ENCODE measurements at places on chromosomes 7 and 10.

DNA sequence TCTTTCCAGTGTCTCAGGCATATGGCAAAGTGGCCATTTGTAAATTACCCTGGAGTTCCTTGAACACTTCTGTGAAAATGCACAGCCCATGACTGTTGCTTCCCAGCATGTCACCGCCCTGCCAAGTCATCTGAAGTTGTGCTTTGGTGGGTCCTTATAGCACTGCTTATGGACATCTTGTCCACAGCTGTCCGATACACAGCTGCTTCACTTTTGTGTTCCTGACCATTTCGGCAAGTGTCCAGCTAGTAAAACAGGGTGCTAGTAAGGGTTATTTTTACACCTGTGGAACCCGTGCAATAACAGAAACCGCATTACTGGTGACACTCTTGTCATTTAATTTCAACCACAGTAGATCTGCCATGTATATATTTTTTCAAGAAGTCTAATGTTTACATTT is 29.7 kb downstream of the PIP4K2A start:
- no peak for DNase-seq

GRCh38 chr7:45967591-45968157 is 46.6 kb upstream of the IGFBP3 start:
- no peak for DNase-seq

- DNase-seq = no peak
These were observed 355.3 kb upstream of the AUTS2 start for GRCh38 chr7:69243016-69243415.

- no peak for DNase-seq
These were observed 349.9 kb downstream of the RPS24 start for GRCh38 chr10:78383378-78384048.

DNA sequence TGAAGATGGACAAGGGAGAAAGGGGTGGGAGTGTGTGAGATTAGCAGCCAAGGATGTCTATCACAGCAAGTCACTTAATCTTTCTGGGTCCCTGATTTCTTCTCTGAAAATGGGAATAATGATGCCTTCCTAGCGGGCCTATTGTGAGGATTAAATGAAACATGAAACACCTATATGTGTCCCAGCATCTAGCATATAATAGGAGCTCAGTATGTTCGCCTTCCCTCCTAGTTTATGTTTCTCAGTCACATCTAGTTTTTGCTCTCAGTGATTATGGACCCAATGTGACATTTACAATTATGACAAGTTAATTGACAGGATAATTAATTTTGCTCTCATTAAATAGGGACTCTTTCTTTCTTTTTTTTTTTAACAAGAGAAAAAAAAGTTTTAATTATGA is 252.9 kb downstream of the SNX13 start:
- DNase-seq = no peak

DNA sequence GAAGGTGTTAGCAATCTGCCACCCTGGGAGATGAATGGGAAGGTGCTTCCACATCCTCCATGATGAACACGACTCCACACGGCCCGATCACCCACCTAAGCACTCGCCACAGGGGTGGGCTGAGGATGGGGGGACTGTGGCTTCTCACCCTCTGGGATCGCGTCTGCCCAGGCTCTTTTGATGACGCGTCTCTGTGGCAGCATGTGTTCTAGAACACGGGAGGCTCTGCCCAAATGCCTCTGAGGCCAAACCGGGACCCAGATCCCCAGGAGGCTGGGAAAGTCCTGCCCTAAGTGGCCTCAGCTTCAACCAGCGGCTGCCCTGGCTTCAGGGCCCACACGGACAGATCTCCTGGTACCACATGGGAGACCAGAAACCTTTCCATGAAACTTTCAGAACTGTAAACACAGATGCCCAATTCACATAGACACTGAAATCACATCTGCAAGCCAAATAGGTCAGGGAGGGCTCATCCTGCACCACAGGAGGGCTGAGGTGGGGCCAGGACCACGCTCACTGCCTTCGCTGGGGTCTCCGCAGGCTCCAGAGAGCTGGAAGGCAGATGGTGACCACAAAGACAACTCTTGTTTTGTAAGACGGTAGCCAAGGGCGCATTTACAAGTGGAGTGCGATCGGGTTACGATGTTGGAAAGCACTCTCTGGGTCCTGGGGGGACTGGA is 200.6 kb downstream of the PTPRN2 start:
- no peak for DNase-seq

DNA sequence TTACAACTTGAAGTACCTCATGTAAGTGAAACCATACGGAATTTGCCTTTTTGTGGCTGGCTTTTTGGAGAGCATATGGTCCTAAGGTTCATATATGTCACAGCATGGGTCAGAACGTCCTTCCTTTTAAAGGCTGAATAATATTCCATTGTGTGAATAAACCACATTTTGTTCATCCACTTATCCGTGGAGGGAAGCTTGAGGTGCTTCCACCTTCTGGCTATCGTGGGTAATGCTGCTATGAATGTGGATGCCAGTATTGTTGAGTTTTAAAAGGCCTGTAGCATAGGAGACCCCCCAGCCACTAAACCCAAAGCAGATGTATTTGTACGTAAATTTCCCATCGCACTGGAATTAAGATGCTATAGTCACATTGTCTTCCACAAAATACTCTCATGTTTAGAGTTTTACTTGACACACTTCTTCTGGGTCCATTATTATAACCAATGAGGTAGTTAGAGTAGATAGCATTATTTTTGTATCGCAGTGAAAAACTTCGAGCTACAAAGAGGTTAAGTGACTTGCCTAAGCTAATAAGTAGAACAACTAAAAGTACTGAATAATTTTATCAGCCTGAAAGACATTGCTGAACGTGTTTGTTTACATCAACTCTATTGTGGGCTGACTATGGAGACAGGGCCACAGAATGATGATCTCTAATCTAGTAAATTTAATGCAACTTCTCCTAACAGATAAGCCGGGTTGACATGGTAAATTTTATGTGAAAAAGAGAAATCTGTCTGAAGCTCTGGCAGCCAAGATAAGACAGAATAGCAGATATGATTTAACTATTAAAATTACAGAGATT is 183.0 kb upstream of the CTBP2 start:
- no peak for DNase-seq

DNA sequence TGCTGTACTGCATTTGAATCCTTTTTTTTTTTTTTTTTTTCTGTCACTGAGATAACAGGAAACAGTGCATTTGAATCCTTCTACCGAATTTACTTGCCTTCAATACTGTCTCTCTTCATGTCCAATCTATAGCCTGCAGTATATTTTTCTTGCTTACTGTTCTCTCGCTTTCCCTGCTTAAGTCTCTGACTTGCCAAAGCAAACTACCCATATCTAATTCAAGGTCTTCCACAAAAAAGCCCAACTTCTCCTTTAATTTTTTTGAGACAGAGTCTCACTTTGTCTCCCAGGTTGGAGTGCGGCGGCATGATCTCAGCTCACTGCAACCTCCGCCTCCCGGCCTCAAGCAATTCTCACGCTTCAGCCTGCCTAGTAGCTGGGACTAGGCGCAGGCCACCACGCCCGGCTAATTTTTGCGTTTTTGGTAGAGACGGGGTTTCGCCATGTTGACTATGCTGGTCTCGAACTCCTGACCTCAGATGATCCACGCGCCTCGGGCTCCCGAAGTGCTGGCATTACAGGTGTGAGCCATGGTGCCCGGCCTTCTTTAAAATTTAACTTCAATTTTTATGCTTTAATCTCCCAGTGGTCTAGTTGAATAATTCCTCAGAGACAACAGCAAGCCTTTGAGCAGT is 882 bp downstream of the PDCD11 start:
- DNase-seq = no peak

DNA sequence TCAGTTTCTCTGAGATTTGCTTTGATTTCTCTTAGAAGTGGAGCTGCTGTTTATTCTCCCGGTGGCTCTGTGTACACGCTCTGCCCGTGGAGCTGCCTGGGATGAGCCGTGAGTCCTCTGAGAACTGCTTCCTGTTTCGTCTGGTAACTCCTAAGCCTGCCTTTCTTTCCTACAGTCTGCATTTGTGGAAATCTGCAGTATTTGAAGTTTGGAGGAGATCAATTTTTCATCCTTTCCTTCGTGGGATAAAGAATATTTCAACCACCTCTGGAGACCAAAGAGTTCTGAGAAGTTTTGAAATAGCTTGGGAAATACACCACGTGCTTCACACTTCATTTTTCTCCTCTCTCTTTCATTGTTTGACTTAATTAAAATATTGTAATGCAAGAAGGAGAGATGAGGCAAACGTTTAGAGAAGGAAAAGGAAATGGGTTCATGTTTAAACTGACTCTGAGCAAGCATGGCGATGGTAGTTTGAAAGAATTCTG is 311.9 kb downstream of the LRMDA start:
- no peak for DNase-seq

DNA sequence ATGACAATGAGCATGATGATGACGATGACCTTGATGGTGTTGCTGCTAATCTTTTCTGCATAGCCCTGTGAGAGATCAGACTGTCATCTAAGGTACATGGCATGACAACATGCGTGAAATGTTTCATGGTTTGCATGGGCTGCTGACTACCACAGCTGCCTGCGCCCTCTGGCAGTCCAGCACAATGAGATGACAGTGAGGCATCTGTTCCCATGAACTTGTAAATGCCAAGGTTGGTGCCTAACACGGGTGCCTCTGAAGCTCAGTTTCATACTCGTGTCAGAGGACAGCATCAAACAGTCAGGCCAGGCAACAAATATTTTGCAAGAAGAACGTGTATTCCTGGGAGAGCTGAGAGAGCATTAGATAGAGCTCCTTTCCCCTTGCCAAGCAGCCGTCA is 122.0 kb upstream of the PRKCQ start:
- no peak for DNase-seq

GRCh38 chr10:10043083-10043482 is 974.6 kb upstream of the CELF2 start:
- DNase-seq = no peak

- no peak for DNase-seq
These were observed 593.1 kb downstream of the SORCS1 start for GRCh38 chr10:106571192-106571946.

GRCh38 chr7:33790746-33791145 is 114.6 kb upstream of the BMPER start:
- no peak for DNase-seq

GRCh38 chr7:12738665-12739064 is 51.2 kb downstream of the ARL4A start:
- DNase-seq = no peak

- DNase-seq = no peak
These were observed 128.0 kb downstream of the MBL2 start for GRCh38 chr10:52644373-52645186.

DNA sequence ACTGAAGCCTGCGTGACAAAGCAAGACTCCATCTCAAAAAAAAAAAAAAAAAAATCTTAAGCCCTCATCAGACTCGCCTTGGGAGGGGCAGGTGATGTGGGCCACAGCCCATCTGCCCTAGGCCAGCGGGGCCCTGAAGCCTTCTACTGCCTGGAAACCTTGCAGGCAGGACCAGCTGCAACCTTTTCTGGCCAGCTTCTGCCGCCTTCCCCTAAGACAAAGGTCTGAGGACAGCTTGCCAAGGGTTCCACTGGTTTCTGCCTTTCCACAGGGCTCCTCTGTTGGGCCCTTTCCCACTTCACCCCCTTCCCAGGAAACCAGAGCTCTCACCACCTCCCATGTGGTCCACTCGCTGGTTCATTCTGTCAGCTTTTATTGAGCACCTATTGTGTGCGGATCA is 35.2 kb downstream of the UBTD1 start:
- DNase-seq = no peak

DNA sequence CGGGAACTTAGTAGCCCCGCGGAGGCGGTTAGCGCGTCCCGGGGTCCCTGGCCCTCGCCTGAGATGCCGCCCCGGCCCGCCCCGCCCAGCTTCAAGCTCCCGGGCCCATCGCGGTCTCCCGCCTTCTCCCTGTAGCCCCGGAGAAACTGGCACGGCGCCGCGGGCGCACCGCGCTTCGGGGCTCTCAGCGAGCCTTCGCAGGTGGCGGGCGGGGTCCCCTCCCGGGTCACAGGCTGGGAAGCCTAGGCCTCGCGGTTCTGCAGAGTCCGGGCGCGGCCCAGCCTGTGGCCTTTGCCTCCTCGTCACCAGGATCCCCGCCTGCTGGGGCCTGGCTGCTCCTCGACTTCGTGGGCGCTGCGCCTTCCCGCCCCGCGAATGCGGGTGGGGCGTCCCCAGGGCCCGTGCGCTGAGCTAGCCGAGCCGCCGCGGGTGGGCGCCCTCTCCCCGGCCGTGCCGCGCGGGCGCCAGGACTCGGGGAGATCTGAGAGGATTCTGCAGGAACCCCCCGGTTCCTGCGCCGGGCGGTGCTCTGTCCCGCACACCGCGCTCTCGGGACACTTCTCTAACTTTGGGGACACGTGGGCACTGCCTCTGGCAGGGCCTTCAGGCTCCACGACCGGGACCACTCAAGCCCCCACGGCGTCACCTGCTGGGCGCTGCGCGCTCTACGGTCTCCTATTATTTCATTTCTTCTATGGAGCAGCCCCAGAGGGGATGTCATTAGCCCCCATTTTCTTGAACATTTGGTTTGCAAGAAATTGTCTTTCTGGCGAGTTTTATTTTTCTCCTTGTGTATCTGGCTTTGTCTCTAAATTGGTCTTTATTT is 682 bp upstream of the RGS10 start:
- DNase-seq = peak; percentile 53

DNA sequence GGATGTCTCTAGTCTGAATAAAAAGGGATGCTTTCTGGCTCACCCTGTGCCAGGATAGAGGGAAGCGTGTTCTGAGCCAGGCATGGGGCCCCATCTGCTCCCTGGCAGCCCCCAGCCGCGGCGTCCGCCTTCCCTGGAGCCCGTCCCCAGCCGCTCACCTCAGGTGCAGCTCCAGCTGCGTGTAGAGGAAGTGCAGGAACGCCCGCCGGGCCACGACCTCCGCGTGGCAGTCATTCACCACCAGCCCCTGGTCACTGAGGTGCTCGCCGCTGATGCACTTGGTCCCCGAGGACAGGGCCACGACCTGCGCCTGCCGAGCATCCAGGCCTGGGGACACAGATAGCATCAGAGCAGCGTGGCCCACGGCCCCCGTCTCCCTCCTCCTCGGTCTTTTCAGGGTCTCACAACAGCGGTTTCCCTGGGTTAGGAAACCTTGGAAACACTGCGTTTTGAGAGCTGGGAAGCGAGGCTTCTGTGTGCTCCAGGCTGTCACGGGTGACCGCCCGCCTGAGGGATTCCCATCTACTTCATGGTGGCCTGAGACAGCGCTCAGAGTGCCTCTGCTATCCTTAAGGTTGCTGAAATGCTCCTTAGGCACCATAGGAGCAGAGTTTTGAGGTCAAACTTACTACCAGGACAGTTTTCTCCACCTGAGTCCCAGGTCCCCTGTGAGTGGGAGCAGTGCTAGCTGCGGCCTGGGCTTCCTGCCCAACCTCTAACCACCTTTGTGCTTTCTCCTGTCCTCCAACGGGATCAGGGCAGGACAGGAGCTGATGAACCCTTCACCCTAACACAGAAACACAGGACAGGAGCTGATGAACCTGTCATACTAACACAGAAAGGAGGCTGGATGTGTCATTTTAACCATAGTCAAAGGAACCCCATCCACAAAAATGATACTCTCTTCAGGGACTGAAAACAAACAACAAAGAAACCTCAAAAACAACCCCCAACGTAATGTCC is 186.1 kb downstream of the WDR37 start:
- no peak for DNase-seq

- no peak for DNase-seq
These were observed 53.1 kb downstream of the CUX1 start for GRCh38 chr7:101870361-101871062.

All from central memory CD4-positive, alpha-beta T cell (primary cell).